ENCODE measurements at places on chromosomes 3 and 15.

DNA sequence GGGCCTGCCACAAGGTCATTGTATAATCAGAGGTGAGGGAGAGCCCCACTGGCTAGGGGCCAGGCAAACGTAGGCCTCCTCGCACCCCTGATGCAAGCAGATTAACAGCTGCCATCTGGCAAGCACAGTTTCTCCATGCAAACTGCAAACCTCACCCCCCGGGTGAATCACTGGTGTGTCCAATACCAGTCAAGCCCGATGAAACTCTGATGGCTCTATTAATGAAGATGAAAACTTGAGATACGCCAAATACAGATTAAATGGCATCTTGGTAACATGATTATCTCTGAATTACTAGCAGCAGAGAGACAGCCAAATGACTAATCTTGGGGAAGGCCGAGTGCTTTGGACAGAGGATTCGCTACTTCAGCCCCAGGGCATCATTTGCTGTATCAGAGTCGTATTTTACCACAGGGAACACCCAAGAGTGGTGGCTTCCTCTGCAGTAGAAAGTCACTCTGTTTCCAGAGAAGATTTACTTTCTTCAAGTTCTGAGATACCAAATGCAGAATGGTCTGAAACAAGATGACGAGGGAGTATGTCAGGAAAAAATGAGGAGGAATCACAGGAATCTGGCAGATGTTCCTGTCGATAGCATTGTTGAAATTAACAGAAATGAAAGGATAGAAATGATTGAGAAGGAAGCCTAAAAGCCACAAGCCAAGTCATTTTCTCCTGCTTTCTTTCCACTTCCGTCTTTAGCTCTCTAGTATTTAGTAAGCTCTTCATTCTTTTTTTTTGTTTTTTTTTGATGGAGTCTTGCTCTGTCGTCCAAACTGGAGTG lies 96.2 kb upstream of the NR2F2 start:
- no peak for DNase-seq

DNA sequence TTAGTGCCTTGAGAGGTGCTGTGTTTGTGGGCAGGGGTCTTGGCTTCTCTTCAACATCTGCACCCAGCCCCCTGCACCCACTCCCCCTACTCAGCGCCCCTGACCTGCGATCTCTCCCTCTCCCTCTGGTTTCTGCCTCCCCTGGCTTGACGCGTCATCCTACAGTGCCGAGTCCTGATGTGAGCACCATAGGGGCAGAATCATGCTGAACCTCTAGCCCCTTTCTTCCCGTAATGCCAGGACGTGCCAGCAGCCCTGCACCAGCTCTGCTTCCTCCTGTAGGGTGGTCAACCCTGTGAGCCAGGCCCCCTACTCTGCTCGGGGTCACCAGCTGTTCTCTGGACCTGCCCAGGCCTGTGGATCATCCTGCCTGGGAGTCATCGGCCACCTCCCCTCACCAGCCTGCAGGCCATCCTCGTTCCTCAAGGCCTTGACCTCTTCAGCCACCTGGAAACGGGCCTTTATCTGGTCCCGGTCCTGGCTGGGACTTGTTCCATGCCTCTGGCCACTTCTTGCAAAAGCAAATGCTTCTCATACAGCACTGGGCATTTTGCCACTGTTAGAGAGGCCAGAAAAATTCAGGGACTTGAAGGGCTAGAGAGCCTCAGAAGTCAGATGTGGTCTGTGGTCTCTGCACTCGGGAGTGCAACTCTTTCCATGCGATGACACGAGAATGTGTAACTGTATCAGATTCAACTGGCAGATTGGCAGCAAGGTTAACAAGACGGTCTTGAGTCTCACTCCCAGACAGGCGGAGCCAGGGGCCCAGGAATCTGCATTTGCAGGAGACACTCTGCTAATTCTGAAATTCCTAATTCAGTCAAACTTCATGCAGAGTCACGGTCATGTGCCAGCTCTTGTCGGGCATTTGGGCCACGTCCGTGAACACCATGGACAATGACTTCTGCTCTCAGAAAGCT lies 16.7 kb upstream of the KLF15 start:
- DNase-seq, result no peak

DNA sequence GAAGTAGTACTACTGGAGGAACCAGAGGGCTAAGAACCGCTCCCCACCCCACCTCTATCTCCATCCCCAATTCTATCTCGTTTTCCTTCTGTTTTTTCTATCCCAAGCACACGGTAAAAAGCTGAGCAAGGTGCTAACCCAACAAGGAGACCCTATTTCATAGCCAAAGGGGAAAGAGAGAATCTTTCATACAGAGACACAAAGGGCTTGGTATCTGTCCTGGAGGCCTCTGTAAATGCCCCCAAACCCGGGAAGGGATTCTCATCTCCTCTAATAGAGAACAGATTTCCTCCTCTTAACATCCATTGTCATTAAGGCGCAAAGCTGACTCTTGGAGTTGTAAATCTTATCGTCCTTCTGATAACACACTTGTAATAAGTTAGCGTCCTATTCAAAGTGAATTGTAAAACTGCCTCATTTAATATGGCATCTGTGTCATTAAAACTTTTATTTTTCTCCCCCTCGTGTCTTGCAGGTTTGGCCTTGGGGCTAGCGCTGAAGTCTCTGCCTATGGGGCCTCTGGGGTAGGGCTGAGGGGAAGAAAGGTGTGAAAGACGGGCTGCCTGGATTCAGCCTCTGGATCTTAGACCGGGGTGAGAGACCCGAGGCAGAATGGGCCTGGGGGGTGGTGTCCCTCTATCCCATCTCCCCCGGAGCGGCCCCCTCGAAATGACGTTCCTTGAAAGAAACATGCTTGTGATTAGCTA lies 12.1 kb downstream of the NR2F2 start:
- no peak for DNase-seq

- no peak for DNase-seq
Measured at GRCh38 chr3:184126006-184126405, 9.2 kb upstream of the EIF2B5 start.

GRCh38 chr3:52494886-52495495 lies at the start of gene STAB1:
STAB1 (plus strand) TSS chr3:52495338; CDS start chr3:52495414, 76 bp downstream.
- DNase-seq, result no peak

DNA sequence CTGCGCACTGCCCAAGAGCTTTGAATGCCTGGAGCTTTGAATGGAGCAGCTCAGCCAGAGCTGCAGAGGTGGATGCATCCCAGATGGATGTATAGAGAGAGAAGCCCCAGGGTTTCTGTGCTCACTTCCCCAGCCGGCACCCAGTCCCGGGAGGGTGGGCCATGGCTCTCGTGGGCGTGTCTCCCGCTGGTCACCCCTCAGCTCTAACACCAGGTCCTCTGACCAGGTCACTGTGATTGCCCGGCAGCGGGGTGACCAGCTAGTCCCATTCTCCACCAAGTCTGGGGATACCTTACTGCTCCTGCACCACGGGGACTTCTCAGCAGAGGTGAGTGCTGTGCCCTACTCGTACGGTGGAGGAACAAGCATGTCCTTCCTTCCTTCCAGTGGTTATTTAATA lies 10.7 kb downstream of the TMEM43 start:
- DNase-seq, result no peak

DNA sequence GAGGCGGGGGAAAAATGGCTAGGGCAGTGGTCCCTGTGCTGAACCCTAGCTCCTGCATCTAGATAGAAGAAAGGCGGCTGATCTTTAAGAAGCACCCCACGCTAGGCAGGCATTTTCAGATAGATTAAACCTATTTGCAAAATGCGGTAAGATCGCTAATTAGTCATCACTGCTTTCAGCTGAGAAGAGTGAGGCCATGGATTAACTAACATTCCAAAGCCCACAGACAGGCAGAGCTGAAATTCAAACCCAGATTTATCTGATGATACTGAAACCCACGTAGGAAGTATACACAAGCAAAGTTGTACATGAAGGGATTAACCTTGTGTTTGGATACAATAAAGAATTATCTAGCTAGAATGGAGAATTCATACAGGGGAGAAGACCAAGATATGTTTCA lies 4.8 kb downstream of the ADPGK start:
- no peak for DNase-seq

DNA sequence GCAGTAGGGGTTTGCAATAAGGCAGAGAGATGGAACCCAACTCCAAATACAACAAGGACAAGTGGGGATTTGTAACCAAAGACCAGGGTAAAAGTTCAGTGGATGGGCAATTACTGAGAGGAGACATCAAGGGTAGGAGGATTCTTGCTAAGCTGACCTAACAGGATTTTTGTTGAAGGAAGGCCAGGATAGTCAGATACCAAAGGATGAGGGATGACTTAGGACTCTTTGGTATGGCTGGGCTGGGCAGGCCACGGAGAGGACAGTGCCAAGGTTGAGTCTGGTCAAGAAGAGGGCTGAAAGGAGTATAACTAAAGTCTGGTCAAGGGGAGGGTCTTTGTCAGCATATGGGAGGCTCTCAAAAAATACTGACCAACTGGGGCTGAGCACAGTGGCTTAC lies 85.3 kb upstream of the UBE2E2 start:
- DNase-seq, result no peak

- DNase-seq, result no peak
Measured at GRCh38 chr3:151410891-151411559, 26.5 kb upstream of the P2RY12 start.

GRCh38 chr15:89243046-89243690 lies 611 bp upstream of the FANCI start:
- no peak for DNase-seq

DNA sequence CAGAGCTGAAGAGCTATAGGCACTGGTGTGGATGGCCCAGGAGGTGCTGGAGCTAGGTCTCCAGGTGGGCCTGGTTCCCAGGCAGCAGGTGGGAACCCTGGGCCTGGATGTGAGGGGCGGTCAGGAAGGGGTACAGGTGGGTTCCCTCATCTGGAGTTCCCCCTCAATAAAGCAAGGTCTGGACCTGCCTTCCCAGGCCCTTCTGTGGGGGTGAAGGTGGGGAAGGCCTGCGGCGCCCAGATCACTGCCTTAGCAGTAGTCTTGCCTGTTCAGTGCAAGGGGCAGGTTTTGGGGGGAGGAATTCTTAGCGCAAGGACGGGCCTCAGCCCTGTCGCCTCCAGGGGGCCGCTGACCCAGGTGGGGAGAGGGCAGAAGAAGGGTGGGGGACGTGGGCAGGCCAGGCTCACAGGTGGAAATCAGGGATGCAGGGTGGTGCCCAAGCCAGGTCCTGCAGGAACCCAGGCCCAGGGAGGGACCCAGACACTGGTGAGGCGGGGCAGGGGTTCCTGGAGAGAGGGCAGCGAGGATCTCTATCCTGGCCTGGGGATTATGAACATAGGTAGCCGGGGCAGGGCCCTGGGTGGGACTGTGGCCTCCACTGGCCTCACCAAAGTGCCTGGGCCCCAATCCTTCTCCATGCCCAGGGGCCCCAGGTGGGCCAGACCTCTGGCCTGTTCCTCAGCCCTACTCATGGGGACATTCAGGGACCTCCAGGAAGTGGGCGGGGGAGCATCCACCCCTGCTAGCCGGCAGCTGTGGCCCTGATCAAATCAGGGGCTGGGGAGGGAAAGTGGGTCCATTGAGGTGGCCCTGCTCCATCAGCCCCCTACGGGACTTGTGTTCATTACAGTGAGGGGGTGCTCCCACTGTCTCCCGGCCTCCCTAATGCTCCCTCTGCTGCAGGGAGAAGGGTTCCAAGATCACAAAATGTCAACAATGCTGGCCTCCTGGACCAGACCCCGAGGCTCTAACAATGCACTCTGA lies 25.3 kb downstream of the HDAC11 start:
- DNase-seq, result no peak

GRCh38 chr15:63233667-63234423 lies 43.6 kb upstream of the APH1B start:
- DNase-seq, result no peak

DNA sequence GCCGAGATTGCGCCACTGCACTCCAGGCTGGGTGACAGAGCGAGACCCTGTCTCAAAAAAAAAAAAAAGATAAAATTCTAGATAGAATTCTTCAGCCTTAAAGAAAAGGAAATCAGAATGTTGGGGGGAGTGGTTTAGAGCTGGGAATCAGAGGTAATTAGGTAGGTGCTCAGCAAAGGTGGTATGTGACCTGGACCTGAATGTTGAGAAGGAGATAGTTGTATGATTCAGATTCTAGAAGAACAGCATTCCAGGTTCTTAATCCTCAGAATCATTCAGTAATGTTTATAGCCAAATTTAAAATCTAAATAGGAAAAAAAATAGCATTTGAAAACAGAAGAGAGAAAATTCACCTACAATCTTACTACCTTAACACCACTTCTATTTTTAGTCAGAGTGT lies 71.3 kb upstream of the UBE2E1 start:
- DNase-seq, result no peak

DNA sequence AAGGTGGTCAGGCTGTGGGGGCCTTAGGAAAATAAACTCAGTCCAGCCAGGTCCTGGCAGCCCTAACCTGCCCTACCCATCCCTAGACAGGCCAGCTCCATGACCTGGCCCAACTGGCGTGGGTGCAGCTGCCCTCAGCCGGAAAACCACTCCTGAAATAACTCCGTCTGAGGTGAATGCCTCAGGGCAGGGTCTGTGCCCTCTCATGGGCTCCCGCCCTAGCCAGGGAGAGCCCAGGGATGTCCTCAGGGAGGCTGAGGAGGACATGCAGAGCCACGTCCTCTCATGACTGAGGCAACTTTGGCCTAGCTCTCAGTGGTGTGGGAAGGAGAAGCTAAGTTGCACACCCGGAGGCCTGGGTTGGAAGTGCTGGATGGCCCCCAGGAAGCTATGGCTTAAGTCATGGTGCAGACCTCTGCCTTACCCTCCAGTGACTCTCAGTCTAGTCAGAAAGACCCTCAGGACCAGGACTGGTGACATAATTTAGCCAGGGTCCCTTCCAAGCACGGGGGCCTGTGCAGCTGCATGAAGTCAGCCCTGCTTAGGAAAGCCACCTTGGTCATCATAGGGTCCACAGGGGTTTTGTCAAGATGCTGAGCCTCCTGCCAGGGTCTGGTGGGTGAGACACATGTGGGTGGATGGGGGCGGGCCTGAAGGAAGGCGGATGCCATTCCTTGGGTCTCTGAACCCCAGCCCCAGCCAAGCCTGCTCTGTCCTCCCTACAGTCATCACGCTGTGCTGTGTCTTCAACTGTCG lies 7.4 kb downstream of the TMIE start:
- no peak for DNase-seq

DNA sequence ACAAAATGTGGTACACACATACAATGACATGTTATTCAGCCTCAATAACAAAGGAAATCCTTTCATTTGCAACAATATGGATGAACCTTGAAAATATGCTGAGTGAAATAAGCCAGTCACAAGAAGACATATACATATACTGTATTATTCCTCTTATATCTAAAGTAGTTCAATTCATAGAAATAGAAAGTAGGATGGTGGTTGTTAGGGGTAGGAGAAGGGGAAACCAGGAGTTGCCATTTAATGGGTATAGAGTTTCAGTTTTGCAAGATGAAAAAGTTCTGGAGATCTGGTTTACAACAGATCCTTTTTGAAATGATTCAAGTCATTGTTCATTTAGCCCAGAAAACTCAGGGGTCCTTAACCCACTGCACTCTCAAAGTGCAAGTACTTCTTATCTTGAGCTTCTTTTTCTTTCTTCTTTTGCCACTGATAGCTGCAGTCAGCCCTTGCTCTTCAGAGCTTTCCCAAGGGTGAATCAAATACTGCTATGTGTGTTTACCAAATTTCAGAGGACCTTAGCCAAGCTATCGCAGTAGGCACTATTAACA lies 208.0 kb upstream of the EOMES start:
- DNase-seq, result no peak

GRCh38 chr15:31442699-31443111 lies 116.1 kb downstream of the KLF13 start:
- no peak for DNase-seq

GRCh38 chr3:151197981-151198767 lies 4.8 kb downstream of the GPR171 start:
- no peak for DNase-seq

- DNase-seq, result no peak
Measured at GRCh38 chr3:127022849-127023248, 39.9 kb downstream of the PLXNA1 start.
